T-cell (primary cell): ENCODE measurements at places on chromosomes 12 and 14.

DNA sequence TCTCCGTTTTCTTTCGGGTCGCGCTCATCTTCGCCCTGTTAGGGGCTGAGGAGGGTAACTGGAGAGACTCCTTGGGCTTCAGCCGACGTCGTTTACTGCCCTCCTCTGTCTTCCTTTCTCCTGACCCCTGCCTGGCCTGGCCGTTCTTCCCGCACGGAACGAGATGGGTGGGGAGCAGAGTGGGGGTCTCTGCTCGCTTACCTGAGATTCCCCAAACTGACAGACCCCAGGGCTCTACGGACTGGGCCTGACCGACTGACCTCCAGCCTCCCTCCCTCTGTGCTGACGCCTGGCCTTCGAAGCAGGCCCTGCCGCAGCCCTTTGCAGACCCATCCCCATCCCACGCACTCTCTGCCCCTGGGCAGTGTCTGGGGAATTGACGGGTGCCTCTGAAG is 439 bp downstream of the GOLGA5 start:
- DNase-seq: no peak
- peak overlapping the region; percentile 93 for H3K4me3 ChIP-seq
- H3K36me3 ChIP-seq: peaks cover 16% of the 10 kb centered on the region
- no peaks in the 10 kb centered on the region for H3K27me3 ChIP-seq

DNA sequence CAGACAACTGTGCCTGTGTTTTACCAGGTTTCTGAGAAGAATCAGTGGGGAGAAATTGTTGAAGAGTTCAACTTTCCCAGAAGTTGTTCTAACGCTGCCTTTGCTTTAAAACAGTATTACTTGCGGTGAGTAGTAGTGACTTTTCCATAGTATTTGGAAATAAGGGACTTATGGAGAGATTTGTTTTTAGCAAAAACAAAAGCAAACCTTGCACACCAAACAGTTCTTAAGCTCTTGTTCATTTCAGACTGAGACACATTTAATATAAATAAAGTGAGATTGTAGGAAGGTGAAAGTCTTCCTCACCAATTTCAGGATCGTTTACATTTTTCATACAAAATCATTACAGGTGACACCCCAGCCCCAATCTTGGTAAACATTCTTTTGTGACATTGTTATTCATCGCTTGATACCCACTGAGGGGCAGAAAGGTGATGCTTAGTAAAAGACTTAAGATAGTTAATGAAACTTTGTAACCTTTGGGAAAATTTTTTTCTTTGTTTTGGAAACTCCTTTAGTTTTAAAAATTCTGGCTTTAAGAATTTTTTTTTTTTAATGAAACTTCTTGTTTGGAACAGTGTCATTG is 1.8 kb downstream of the ARID2 start:
- peak overlapping the region; percentile 91 for H3K27ac ChIP-seq
- peak overlapping the region; percentile 67 for H3K4me3 ChIP-seq
- no peaks in the 10 kb centered on the region for H3K27me3 ChIP-seq

- peaks cover 4% of the 10 kb centered on the region for H3K27me3 ChIP-seq
- H3K27ac ChIP-seq: no peak overlapping the region
- no peaks in the 10 kb centered on the region for H3K36me3 ChIP-seq
- H3K4me3 ChIP-seq: no peak overlapping the region
Observed at GRCh38 chr12:125435871-125436270, 370.6 kb downstream of the AACS start.

- no peak overlapping the region for H3K27ac ChIP-seq
- DNase-seq: no peak
- no peak overlapping the region for H3K4me3 ChIP-seq
- H3K4me1 ChIP-seq: no peaks in the 10 kb centered on the region
- H3K36me3 ChIP-seq: no peaks in the 10 kb centered on the region
Observed at GRCh38 chr14:37668646-37669045, 73.2 kb downstream of the TTC6 start.

DNA sequence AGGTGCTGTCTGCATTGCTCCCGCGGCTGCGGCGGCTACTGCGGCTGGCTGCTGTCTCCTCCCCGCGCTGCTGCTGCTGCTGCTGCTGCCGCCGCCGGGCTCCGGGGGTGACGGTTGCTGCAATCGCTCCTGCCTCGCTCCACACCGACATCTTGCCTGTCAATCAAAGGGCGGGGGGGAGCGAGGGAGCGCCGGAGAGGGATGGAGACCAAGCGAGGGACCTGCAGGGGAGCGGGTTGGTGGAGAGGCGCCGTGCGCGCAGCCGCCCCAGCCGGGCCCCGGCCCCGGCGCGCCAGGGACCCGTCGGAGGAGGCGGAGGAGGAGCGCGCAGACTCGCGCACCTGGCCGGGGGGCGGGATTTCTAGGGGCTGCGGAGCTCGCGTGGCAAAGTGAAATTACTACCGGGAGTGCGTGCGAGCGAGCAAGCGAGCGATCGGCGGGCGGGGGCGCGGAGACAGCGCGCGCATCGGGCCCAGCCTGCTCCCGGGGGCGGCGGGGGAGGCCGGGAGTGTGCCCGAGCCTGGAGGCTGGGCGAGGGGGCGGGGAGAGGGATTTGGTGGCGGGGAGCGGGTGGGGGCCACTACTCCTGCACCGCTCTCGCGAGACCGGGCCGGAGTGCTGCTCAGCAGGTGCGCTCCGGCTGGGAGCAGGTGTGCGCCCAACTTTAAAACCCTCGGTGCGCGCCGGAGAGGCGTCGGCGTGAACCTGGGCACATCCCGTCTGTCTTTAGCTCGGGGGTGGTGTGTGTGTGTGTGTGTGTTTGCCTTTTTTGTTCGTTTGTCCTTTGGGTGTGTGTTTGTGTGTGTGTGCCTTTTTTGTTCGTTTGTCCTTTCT is at the start of gene KSR2:
Gene KSR2 (minus strand): TSS at position 165 of the 834 bp plus-strand sequence. CDS start 735 bp downstream, outside the sequence.
- no peak within 1 kb of the TSS for H3K27ac ChIP-seq
- H3K36me3 ChIP-seq: no peaks in the 10 kb centered on the region
- peaks cover 3% of the 10 kb centered on the region for H3K27me3 ChIP-seq
- H3K4me1 ChIP-seq: peaks cover 2% of the 10 kb centered on the region
- H3K4me3 ChIP-seq: peak within 1 kb of the TSS; percentile 62

GRCh38 chr14:97290977-97291376 is 493.8 kb downstream of the VRK1 start:
- no peaks in the 10 kb centered on the region for H3K36me3 ChIP-seq
- no peak overlapping the region for H3K4me3 ChIP-seq
- no peaks in the 10 kb centered on the region for H3K27me3 ChIP-seq
- H3K4me1 ChIP-seq: no peaks in the 10 kb centered on the region

- H3K36me3 ChIP-seq: peaks cover 34% of the 10 kb centered on the region
- no peak for DNase-seq
- H3K4me1 ChIP-seq: no peaks in the 10 kb centered on the region
- no peak overlapping the region for H3K27ac ChIP-seq
- no peak overlapping the region for H3K4me3 ChIP-seq
Observed at GRCh38 chr14:105456736-105457617, 17.6 kb upstream of the CRIP2 start.

DNA sequence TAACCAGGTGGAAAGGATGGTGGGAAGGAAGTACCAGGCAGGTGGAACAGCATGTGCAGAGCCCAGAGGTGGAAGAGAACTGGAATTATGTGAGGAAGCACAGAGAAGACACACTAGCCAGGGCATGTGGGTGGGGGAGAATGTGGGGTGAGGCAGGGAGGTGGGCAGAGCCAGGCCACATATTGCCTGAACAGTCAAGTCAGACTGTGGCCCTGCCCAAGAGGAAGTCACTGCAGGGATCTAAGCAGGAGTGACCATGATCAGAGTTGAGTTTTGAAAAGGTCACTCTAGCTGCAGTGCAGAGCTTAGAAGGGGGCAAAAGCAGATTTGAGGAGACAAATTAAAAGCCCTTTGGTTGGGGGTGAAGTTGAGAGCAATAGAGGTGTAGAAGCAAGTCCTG is 114.0 kb upstream of the SLC38A2 start:
- H3K27me3 ChIP-seq: no peaks in the 10 kb centered on the region
- no peaks in the 10 kb centered on the region for H3K4me1 ChIP-seq
- H3K4me3 ChIP-seq: no peak overlapping the region
- DNase-seq: no peak

DNA sequence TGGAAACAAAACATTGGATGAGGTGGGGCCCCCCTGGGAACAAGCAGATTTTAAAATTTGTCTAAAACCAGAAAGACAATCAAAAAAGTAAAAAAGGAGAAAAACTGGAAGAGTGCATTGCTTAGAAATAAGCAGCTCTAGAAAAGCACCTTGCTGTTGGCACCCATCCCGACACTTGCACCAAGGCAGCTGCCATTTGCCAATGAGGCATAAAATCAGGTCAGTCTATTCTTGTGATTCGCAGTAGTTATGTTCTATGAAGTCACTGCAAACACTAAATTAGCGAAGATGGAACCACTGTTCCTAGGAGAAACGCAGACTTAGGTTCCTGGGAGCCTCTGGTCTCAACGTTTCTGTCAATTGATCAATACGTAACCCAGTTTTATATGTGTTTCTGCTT is 16.2 kb downstream of the VPS33A start:
- H3K27me3 ChIP-seq: no peaks in the 10 kb centered on the region
- no peaks in the 10 kb centered on the region for H3K4me1 ChIP-seq
- H3K4me3 ChIP-seq: no peak overlapping the region
- H3K36me3 ChIP-seq: peaks cover 44% of the 10 kb centered on the region
- no peak for DNase-seq
- no peak overlapping the region for H3K27ac ChIP-seq

- no peak for DNase-seq
- H3K4me3 ChIP-seq: no peak overlapping the region
- H3K27ac ChIP-seq: no peak overlapping the region
- H3K27me3 ChIP-seq: no peaks in the 10 kb centered on the region
- H3K4me1 ChIP-seq: no peaks in the 10 kb centered on the region
Observed at GRCh38 chr12:20274008-20274407, 94.3 kb upstream of the PDE3A start.

GRCh38 chr14:57402173-57402852 is 11.9 kb downstream of the NAA30 start:
- no peak for DNase-seq
- H3K27ac ChIP-seq: no peak overlapping the region
- no peaks in the 10 kb centered on the region for H3K4me1 ChIP-seq
- peaks cover 29% of the 10 kb centered on the region for H3K36me3 ChIP-seq
- no peak overlapping the region for H3K4me3 ChIP-seq

GRCh38 chr12:66237505-66238175 is 48.6 kb downstream of the IRAK3 start:
- H3K4me3 ChIP-seq: no peak overlapping the region
- H3K27me3 ChIP-seq: no peaks in the 10 kb centered on the region
- H3K36me3 ChIP-seq: no peaks in the 10 kb centered on the region
- H3K27ac ChIP-seq: no peak overlapping the region
- DNase-seq: no peak

- no peaks in the 10 kb centered on the region for H3K36me3 ChIP-seq
- no peaks in the 10 kb centered on the region for H3K27me3 ChIP-seq
- no peaks in the 10 kb centered on the region for H3K4me1 ChIP-seq
- H3K4me3 ChIP-seq: no peak overlapping the region
- DNase-seq: no peak
Observed at GRCh38 chr12:77232045-77232444, 166.7 kb upstream of the E2F7 start.

- H3K27me3 ChIP-seq: no peaks in the 10 kb centered on the region
- no peak for DNase-seq
- no peaks in the 10 kb centered on the region for H3K36me3 ChIP-seq
- no peak overlapping the region for H3K4me3 ChIP-seq
Observed at GRCh38 chr12:29739279-29739991, 44.3 kb downstream of the TMTC1 start.

GRCh38 chr12:128702371-128702770 is 121.4 kb downstream of the SLC15A4 start:
- no peaks in the 10 kb centered on the region for H3K4me1 ChIP-seq
- no peak for DNase-seq
- no peaks in the 10 kb centered on the region for H3K27me3 ChIP-seq
- H3K4me3 ChIP-seq: no peak overlapping the region
- no peaks in the 10 kb centered on the region for H3K36me3 ChIP-seq

- peak overlapping the region; percentile 66 for H3K4me3 ChIP-seq
- no peaks in the 10 kb centered on the region for H3K27me3 ChIP-seq
- H3K36me3 ChIP-seq: no peaks in the 10 kb centered on the region
- no peak for DNase-seq
Observed at GRCh38 chr14:22502007-22502406, 87.0 kb downstream of the DAD1 start.

GRCh38 chr12:4174417-4174816 is 99.1 kb upstream of the CCND2 start:
- no peak overlapping the region for H3K4me3 ChIP-seq
- no peaks in the 10 kb centered on the region for H3K4me1 ChIP-seq
- no peak overlapping the region for H3K27ac ChIP-seq
- H3K27me3 ChIP-seq: no peaks in the 10 kb centered on the region
- DNase-seq: no peak

DNA sequence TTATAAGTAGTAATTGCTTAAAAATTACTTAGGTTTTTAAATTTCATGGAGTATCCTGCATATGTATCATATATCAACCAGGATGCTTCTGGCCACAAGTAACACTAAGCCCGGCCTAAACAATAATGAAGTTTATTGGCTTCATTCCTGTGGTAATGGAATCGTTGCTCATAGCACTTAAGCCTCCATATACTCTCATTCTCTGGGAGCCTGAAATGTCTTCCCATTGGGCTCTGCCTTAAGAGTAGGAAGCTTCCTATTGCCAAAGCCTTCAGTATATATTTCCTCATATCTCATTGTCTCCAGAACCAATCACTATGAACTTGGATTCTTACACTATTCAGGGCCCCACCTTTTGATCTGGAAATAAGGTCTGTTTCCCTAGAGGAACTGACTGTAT is 83.8 kb upstream of the DNM1L start:
- H3K36me3 ChIP-seq: no peaks in the 10 kb centered on the region
- no peak for DNase-seq
- no peaks in the 10 kb centered on the region for H3K4me1 ChIP-seq
- H3K27ac ChIP-seq: no peak overlapping the region
- no peak overlapping the region for H3K4me3 ChIP-seq

DNA sequence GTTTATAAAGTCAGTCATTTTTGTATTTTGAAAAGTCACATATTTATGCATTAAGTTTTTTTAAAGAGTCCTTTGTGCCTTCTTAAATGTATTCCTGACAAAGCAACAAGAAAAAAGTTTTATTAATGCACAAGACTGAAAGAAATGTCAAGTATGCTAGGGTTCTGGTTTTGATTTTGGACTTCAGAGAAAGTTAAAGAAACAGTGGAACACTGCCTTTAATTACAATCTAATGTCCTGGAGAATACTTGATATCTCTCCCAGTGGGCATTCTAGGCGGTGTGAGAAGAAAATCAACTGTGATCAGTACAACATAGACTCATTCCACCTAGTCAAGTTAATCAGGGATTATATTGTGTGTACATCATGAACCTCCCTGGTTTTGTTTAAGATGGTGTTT is 49.9 kb downstream of the PRICKLE1 start:
- H3K4me1 ChIP-seq: no peaks in the 10 kb centered on the region
- no peaks in the 10 kb centered on the region for H3K27me3 ChIP-seq
- H3K4me3 ChIP-seq: no peak overlapping the region
